Esophagus muscularis mucosa (tissue), 4 donors: ENCODE measurements at places on chromosomes 12 and 14. TPM values are rescaled to one million over a fixed set of nuclear protein-coding genes. Genes with fewer than 3 reads are reported as not detected.
A peak's percentile ranks its signal among the peaks of the same experiment; 100 is the strongest.

DNA sequence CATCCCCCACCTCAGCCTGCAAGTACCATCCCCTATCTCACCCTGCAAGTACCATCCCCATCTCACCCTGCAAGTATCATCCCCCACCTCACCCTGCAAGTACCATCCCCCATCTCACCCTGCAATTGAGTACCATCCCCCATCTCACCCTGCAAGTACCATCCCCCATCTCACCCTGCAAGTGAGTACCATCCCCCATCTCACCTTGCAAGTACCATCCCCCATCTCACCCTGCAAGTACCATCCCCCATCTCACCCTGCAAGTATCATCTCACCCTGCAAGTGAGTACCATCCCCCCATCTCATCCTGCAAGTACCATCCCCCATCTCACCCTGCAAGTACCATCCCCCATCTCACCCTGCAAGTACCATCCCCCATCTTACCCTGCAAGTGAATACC is 45.0 kb downstream of the ZC3H14 start:
- no peak overlapping the region for H3K27ac ChIP-seq
- H3K4me3 ChIP-seq: no peak overlapping the region
- DNase-seq: no peak
- H3K36me3 ChIP-seq: peaks cover 97% of the 10 kb centered on the region
- H3K27me3 ChIP-seq: no peaks in the 10 kb centered on the region

NYNRIN gene
- 8.0 TPM for total RNA-seq

- no peaks in the 10 kb centered on the region for H3K27me3 ChIP-seq
- peaks cover 72% of the 10 kb centered on the region for H3K4me1 ChIP-seq
- DNase-seq: no peak
- H3K4me3 ChIP-seq: no peak overlapping the region
- H3K36me3 ChIP-seq: no peaks in the 10 kb centered on the region
These were observed 24.0 kb downstream of the CCDC85C start for GRCh38 chr14:99579903-99580571.

GRCh38 chr12:106044773-106045172 is 94.0 kb downstream of the NUAK1 start:
- no peaks in the 10 kb centered on the region for H3K4me1 ChIP-seq
- DNase-seq: peak; percentile 4
- no peaks in the 10 kb centered on the region for H3K36me3 ChIP-seq

TPH2 gene
- 0.17 TPM for total RNA-seq

DNA sequence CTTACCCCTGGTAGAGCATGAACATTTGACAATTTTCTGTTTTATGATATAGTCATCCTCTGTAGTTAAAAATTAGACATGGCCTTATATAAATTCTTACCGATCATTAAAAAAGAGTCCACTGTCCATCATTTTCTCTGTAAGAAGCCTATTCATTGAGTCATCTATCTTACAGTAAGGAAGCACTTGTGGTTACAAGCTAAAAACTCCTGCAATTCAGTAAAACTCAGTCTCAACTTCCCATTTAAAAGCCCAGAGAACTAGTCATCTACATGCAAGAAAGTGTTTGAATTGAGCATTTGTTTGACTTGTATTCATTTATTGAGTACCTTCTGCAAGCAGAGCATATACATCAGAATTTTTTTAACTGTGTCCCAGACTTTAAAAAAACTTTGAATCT is 63.3 kb downstream of the GTF2A1 start:
- no peaks in the 10 kb centered on the region for H3K36me3 ChIP-seq
- no peaks in the 10 kb centered on the region for H3K4me1 ChIP-seq

GRCh38 chr14:105495990-105496830 is 5.2 kb downstream of the TEDC1 start:
- no peak overlapping the region for H3K27ac ChIP-seq
- no peak overlapping the region for H3K4me3 ChIP-seq
- H3K27me3 ChIP-seq: no peaks in the 10 kb centered on the region
- DNase-seq: no peak
- peaks cover 13% of the 10 kb centered on the region for H3K36me3 ChIP-seq

TDRD9 gene
- total RNA-seq: 2.9 TPM

ZNF605 gene
- 6.0 TPM for total RNA-seq

PRPF40B gene
- 19.0 TPM for total RNA-seq
